Left lung (tissue), 14 donors: ENCODE measurements at places on chromosomes 4 and X. TPM values are rescaled to one million over a fixed set of nuclear protein-coding genes. Genes with fewer than 3 reads are reported as not detected.

DNA sequence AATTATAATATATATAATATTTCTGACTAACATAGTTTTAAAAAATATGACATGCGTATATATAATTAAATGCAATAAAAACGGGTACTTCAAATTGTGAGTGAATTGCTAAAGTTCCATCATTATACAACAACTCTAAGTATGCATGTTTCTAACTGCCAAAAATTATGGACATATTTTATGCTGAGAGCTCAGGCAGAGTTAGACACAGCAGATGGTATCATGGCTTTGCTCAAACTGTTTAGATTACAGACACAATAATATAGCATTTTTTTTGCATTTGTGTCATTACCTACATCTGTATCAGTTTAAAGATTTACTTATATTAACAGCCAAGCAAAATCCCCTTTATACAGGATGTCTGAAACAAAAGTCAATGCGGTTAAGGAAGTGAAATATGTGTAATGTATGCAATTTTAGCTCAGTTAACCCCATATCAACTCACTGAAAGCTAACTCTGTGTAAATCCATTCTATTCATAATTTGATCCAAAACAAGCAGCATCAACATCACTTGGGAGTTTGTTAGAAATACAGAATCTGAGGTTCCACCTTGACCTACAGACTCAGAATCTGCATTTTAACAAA lies 119.1 kb upstream of the CNKSR2 start:
- DNase-seq: no peak

GRCh38 chrX:24651783-24652182 lies 4.6 kb upstream of the PCYT1B start:
- no peak for DNase-seq

- DNase-seq: peak; percentile 24
These were observed 262.8 kb downstream of the DKK2 start for GRCh38 chr4:106773076-106773905.

DNA sequence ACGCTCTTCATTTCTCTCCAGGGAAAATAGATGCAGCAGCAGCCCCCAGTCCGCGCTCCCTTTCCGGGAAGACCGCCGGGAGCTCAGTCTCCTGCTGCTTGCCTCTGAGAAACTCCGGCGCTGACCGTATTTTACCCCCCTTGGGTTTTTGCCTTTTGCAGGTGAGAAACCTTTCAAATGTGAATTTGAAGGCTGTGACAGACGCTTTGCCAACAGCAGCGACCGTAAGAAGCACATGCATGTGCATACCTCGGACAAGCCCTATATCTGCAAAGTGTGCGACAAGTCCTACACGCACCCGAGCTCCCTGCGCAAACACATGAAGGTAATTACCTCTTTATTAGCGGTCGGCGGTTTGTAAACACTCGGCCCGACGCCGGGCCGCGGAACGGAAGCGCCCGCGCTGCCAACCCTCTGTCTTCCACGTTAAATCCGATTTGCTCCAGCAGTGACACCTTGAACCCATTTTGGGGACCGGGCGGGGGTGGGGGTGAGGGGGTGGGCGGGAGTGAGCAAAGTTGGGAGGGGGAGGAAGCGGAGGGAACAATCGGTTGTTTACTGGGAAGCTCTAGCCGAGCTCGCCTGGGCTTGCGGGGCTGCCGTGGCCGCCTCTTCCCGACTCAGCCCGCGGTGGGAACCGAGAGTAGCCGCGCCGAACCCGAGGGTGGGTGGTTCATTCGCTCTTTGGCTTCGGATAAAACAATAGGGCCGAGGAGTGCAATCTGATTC lies 3.0 kb downstream of the ZIC3 start:
- no peak for DNase-seq

- DNase-seq: no peak
These were observed 34.9 kb downstream of the TBC1D14 start for GRCh38 chr4:6944301-6945051.

Gene GAB1
- polyA plus RNA-seq: 101 TPM
